ENCODE measurements at places on chromosomes 11 and 22.

DNA sequence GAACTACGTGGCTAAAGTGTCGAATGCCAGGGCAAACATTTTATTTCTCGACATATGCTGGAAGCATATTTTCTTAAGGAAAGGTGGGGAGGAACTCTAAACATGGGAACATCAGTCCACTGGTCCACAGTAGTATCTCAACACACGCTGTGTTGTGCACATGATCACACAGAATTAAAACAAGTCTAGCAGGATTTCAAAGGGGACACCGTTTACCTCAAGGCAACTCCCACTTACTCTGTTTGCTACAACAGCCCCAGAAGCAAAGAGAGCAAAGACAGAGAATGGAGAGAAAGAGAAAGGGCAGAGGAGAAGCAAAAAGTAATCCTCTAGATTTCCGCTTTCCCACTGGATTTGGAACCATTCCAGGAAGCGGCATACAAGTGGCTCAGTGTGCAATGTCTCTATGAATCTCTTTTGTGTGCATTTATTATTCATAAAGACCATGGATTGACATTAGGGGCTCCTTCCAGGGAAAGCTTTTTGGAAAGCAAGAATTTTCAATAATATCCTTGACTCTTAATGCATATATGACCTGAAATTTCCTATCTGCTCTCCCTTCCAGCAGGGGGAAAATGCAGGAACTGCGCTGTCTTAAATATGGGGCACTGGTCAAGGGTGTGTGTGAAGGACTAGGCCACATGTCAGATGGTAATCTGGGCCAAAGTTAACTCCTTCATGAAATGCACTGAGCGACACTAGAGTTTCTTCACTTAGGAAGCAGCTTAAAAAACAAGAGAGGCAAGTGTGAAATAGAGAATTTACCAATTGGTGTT is 34.8 kb upstream of the CCDC34 start:
- no peak for DNase-seq

GRCh38 chr22:47238690-47239473 is 476.4 kb downstream of the TBC1D22A start:
- no peak for DNase-seq

DNA sequence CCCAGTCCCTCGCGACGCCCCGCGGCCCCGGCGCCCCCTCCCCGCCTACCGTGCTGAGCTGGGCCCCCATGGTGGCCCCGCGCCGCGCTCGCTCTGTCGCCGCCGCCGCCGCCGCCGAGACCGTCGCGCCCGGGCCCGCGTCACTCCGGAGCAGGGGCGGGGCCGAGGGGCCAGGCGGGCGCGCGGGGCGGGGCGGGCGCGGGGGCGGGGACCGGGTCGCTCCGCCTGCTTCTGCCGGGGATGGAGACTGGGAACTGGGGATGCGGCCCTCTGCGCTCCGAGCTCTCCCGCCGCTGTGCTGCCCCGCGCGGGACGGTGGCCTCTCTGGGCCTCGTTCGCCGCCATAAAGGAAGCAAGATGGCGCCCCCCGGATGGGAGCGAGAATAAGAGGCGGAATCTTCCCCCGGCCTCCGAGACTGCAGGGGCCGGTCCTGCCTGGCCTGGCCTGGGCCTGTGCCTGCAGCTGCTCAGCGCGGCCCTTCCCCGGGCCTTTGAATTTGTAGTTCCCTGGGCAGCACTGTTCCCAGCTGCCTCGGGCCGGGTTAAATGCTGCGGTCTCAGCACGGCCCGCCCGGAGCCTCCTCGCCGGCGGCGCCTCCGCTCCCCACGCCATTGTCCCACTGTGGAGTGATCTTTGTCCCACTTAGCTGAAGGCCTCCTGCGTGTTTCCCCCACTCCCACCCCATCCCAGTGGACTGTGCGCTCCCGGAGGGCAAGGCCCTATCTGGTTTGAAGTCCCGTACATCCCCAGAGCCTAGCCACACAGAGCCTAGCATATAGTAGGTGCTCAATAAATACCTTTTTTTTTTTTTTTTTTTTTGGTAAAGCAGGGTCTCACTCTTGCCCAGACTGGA is at the start of gene CYB5R3:
Gene CYB5R3 (minus strand): TSS at position 147 of the 854 bp plus-strand sequence. CDS start 77 bp downstream, at position 70.
- peak; percentile 75 for DNase-seq

DNA sequence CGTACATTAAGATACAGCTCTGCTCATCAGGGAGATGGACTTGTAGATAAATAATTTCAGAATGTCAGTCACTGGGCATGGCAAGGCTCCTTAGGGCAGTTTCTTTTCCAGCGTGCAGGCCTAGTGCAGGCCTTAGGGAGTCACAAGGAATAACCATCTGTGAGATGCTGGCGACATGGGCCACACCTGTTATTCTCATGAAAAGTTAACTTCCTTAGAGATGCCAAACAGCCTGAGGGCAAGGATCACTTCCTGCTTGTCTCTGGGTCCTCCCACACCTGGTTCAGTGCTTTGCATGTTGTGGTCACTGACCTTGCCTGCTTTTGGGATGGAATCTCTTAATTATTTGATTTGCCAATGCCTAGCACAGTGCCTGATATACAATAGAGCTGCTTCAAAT is 70.6 kb downstream of the ST3GAL4 start:
- DNase-seq, result no peak

DNA sequence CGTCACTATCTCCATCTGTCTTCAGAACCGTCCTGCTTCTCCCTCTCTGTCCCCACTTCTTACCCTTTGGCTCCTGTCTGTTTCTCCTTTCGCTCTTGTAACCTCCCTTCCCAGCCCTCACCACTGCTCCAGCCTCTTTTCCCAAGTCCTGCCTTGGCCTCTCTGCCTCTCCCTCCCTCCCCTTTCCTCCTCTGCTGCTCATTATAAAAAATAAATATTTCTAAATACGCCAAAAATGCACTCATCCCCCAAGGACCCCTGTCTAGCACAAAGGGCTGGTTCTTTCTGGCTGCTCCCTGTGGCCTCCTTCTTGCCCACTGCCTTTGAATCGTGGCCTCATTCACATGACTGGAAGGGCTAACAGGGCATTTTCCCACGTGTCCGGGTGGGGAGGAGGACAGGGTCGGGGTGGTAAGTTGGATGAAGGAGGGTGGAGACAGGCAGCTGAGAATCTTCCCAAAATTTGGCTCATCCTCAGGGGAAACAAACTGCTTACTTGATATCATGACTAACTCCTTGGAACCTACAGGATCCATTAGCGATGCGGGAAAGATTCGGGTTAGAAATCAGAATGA is 26.4 kb upstream of the OAF start:
- no peak for DNase-seq

DNA sequence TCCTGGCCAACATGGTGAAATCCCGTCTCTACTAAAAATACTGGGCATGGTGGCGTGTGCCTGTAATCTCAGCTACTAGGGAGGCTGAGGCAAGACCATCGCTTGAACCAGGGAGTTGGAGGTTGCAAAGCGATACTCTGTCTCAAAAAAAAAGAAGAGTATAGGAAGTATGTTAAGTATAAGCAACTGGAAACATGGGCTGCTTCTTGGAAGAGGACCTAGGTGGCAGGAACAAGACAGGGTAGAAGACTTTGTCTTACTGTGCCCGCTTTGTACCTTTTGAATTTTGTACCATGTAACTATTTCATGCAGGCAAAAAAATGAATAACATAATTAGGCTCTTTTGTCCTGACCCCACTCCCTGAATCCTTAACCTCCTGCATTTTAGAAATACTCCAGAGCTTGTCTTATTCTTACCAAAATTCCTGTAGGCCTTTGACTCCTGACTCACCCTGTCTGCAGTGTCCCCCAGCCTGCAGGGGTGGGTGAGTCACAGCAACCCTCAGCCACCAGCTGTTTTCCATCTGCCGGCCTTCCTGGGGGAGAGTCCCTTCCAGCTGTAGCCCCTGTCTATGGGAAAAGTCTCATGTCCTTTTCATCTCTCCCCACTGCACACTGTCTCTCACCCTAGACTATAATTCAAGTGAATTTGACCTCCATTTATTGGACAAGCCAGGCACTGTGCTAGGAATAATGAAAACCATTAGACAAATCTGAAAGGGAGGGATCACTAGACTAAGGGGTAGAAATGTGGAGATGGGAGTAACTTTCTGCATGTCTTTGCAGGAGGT is 41.8 kb downstream of the TXN2 start:
- DNase-seq, result no peak

GRCh38 chr11:66076561-66076960 is 6.5 kb downstream of the PACS1 start:
- DNase-seq, result no peak

GRCh38 chr11:112656772-112657428 is 304.3 kb upstream of the NCAM1 start:
- no peak for DNase-seq

GRCh38 chr11:8698379-8698851 is 15.8 kb downstream of the RPL27A start:
- no peak for DNase-seq

DNA sequence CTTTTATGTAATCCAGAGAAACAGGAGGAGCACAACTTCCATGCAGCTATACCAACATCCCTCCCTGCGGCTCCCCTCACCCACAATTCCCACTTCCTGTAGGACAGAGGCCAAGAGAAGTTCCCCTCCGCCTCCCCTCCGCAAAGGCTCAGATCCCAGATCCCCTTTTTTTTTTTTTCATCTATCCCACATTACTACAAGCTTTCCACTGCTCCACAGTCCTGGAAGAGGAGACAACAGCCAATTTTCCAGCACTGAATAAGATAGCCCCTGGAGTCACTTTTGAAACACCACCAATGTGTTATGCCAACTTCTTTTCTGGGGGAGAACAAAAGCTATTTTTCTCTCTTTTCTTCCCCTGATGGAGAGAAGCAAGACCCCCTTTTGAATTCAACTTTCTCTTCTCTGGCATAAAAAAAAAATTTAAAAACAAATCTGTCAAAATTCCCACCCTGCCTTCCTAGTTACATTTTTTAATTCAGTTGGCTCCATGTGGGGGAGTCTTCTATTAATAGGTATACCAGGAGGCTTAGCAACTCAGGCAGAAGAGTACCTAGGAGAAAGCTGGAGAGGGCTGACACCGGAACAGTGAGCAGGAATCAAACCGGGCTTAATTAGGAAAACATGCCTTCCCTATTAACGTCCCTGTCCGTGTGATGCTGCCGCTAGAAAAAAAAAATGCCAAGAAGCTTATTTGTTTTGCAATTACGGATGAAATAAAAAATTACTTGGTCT is 543.4 kb downstream of the BUD13 start:
- DNase-seq, result no peak

GRCh38 chr11:120024046-120024445 is 113.9 kb downstream of the TRIM29 start:
- no peak for DNase-seq

DNA sequence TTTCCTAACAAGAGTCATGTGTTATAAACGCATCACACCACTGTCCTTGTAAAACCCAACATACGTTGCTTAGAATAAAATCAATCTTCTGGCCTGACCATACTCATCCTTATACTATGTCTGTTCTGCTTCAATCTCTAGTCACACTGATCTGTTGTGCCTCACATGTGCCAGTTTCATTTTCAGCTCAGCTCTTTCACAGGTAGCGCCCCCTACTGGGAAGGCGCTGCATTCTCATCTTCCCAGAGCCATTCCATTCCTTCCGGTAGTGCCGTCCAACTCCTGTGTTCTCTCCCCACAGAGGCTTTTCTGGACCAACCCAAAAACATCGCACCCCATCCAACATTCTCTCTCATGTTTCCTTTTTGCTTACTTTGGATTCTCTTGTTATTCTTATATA is 22.2 kb downstream of the CASP5 start:
- peak; percentile 31 for DNase-seq

DNA sequence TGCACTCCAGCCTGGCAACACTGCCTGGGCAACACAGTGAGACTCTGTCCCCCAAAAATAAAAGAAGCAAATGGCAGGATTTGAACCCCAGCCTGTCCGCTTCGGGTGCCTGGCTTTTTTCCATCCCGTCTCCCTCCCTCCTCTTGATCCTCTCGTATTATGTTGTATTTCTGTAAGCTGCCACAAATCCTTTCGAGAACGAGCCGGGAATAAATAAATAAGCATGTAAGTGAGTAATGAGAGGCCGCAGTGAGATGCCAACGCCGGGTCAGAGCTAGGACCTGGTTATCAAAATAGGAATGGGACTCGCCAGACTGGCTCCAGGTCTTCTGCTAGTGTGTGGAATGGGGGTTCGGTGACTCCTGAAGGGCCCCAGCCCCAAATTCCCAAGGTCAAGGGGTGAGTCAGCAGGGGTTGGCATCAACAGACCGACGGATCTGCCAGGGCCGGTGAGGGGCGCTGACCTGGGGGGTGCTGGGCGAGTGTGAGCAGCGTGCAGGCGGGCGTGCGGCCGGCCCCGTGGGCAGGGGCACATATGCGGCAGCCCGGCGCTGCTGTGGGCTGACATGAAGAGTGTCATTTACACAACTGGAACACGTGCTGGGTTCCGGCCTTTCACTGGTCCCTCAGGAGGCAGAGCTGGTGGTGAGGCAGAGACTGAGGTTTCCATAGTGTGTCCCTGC is 47.8 kb downstream of the FLRT1 start:
- DNase-seq, result no peak

DNA sequence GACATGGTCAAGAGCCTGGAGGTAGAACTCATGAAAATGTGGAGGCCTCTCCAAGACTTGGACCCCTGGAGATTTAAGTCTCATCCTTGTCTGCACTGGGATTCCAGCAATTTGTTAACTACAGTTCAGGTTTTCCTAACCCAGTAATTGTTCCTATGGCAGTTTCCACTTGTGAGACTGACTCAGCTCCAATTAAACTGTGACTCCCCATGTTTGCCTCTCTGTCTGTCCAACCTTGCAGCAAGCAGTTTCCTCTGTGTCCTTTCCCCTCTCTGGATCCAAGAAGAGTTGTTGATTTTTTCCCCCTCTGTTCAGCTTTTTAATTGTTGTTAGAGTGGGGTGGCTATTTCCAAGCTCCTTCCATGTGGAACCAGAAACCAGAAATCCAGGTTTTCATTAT is 16.2 kb upstream of the ARHGAP20 start:
- no peak for DNase-seq

DNA sequence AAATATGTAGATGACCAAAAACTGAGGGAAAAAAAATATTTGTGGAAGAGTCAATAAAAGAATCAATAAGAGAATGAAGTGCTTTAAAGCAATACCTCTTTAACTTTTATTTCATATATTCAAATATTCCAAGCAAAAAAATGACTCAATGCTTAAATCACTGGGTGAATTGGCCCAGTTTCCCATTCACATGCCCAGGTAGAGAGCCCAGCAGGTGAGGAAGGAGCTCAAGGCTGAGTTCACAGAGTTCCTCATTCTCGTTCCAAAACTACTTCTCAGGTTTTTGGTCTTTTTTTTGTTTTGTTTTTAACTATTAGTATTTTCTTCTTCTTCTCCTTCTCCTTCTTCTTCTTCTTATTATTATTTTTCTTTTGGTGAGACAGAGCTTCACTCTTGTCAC is 30.2 kb downstream of the SLC1A2 start:
- no peak for DNase-seq

GRCh38 chr11:45924927-45925326 is 2.5 kb downstream of the LARGE2 start:
- no peak for DNase-seq

GRCh38 chr11:120215634-120216033 is 4.8 kb downstream of the OAF start:
- DNase-seq, result no peak

Measured in hematopoietic multipotent progenitor cell treated with erythropoietin and hydrocortisone succinate and interleukin-3 and kit ligand, for 8 days (in vitro differentiated cells).